ENCODE measurements at places on chromosomes 5 and 9.

DNA sequence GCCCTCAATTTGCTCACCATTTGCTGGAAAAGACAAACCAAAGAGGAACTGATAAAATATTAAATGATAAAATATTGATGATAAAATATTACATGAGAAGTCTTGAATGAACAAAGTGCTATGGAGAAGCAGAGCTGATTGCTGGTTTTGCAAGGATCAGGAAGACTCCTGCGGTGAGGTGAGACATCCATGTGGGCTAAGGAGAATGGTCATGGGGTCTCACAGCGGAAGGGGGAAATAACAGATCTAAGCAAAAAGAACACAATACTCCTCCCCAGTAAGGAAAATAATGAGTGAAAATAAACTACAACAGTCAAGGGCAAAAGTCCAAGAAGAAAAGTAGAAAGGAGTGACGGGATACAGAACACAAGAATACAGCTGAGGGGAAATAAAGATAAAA lies 146.8 kb downstream of the LURAP1L start:
- DNase-seq: no peak

DNA sequence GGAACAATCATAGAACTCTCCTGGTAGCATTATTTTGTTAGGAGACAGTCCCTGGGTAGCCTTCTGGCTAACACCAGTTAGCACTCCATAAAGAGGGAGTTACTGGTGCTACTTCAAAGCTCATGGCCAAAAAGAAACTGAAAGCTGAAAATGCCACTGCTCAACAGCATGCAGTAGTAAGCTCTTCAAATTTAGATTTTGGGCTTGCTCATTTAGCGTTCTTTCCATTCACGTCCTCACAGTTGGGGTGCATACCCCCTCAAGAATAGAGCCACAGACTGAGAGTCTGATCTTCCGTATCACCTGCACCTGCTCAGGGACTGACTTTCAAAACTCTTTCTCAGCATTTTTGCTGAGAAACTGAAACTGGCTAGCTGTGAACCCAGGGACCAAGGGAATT lies 24.7 kb downstream of the NTRK2 start:
- no peak for DNase-seq

DNA sequence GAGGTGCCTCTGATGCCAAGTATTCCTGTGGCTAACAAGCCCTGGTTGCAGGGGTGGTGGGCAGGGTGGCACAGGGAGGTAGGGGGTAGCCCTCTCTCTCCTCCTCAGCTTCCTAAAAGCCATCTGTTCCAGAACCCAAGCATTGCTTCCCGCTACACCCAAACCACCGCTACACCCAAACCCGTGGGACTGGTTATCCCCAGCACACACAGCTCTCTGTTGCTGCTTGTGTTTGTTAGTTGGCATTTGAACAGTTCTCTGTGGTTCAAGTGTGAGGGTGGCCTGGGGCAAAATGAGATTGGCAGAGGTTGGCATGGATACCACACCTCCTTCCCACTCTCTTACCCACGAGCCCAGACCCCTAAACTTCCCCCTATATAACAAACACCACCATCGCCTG lies 40.4 kb downstream of the SPARC start:
- no peak for DNase-seq

DNA sequence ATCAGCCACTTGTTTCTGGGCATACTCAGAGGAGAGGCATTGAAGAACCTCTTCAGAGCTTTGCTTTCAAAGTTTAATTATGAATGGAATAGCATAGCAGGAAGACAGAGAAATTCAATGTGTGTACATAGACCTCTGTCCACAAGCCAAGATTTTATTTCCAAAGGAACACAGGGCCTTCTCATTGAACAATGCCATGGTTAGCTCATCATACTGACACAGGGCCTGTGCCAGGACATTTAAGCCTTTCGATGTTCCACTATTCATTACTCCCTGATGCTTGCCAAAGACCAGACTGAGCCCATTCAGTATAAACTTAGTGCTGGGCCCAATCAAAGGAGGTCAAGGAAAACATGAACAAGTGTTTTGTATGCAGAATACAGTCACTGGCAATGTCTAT lies 280.8 kb downstream of the FBXL17 start:
- no peak for DNase-seq

All from epithelial cell of prostate (primary cell).